ENCODE measurements at places on chromosomes 6 and 20.
A peak's percentile ranks its signal among the peaks of the same experiment; 100 is the strongest.

- DNase-seq: no peak
Measured at GRCh38 chr6:91240878-91241603, 654.2 kb upstream of the MAP3K7 start.

- no peak for DNase-seq
Measured at GRCh38 chr6:131868836-131869235, 61.0 kb downstream of the ENPP1 start.

DNA sequence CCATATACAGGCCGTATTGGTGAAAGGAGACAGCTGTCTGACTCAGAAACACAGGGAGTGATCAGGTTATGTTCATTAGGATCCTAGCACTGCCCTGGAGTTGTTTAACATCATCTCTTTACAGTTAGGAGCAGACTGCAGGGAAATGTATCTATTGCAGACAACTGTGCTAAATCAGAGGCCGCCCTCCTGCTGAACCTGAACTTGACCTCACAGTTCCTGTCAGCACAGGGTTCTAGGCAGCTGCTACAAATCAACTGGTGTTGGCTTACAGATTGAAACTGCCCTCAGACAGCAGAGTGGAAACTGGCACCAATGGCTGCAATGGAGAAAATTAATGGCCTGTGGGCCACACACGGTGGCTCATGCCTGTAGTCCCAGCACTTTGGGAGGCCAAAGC is 3.7 kb upstream of the RPP40 start:
- DNase-seq: no peak

DNA sequence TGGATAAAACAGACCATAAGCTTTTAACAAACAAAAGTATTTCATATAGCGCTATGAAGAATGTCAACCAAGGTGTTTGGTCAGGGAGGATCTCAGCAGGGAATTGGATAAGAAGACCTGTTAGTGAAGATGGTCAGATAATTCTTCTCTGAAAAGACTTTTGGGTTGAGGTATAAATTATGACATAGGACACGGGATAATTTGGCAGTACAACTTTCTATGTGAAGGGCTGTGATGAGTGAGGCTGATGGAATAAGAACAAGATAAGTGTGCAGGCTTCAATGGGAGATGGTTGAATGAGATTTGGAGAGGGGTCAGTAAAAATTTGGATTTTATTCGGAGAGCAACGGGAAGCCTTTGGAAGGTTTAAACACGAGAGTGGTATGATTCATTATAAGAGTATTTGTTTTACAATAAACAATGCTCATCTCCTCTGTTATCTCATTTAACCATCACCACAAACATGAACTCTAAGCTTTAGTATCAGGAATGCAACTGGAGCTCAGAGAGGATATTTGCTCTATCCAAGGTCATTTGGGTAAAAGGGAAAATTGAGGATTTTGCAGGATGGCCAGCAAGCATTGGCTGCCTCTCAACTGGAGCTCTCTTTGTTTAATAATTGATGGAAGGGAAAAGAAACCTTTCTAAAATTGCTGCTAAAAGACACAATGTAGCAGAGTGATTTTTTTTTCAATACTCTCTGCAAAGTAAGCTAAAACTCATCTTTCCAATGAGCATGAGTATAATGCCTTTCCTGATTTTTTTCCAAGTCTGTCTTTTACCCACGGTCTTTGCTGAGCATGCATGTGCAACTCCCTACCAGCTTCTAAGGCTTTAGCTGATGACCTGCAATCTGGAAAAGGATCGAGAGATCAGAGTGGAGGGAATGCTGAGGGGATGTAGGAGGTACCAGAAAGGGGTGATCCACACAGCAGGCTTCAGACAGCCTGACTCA is 534.0 kb downstream of the CBLN4 start:
- no peak for DNase-seq

DNA sequence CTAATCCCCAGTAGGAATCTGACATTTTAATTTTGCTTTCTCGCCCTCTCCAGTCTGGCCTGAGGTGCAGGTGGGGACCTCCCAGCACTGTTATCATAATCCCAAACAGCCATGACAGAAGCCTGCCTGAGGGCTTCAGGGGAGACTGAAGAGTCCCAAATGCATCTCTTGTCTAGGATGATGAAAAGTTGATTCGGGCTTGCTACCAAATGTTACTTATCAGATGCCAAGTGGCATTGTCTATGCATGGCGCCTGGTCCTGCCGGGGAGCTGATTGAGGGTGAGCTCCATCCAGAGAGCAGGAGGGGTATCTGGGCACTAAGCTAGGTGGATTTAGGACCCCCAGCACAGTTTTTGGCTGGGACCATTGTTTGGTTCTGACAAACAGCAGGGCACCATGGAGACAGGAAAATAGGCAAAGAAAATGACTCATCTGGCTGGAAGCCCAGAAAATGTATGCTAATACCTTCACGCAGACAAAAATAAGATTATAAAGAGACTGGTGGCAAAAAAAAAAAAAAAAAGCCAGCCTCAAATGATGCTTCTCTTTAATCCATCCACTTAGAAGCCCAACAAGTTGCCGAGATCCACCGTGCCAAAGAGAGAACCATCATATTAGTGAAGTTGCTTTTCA is 513.7 kb upstream of the SULF2 start:
- peak; percentile 100 for DNase-seq

DNA sequence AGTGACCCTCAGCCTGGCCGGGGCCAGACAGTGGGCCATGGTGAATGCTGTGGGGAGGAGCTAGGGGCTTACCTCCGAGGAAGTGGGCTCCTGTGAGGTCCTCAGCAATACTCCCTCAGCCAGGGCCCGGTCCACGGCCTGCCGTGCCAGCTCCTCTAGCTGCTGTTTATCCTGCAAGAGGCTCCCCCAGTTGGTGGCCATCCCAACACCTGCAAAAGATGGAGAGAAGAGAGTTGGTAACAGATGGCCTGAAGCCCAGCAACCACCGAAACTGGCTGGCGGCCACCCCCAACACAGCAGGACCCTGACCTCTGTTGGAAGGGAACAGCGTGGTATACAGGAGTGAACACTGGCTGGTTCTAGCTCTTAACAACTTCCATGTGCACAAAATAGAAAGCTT is 4.0 kb downstream of the GSS start:
- DNase-seq: no peak

DNA sequence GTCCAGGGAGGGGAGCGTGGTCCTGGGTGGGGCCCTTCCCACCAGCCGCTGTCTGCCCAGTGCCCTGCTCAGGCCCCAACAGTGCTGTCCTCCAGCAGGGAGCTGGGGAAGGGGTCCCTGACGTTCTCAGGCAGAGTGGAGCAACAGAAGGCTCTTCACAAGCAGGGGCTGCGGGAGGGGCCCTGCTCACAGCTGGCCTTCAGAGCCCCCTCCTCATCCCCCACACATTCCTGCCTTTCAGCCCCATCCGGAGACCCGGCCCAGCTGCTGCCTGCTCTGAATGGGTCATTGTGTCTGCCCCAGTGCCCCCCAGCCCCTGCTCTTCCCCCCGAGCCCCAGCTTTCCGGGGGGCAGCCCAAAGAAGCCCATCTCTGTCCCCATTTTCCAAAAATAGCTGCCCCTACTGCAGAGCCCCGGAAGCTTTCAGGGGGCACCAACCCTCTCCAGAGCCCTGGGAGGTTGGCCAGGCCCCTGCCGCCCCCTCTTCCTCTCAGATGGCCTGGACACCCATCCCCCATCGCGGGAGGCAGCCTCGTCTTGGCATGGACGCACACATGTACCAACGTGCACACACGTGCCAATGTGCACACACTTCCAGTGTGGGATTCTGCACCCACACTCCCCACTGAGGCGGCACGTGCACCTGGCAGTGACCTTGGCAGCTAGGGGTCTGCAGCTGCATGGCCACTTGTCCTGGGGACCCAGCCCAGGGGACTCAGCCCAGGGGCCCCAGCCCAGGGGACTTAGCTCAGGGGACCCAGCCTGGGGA is 3.7 kb downstream of the COL20A1 start:
- no peak for DNase-seq

DNA sequence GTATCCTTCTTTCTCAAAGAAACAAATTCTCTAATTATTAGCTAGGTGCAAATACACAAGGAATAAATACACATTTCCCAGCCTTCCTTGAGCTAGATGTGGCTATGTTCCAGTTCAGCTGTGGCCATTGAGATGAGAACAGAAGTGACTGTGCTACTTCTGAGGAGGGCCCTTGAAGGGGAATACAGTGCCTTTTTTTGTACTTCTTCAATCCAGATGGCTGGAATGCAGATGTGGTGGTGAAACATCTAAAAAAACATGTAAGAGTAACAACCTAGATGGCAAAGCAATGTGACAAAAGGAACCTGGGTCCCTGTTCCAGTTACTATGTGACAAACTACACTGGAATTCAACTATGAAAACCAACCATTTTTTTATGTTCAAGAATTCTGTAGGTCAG is 115.4 kb upstream of the DST start:
- no peak for DNase-seq

GRCh38 chr20:1803061-1803931 is 91.9 kb upstream of the SIRPA start:
- DNase-seq: no peak

DNA sequence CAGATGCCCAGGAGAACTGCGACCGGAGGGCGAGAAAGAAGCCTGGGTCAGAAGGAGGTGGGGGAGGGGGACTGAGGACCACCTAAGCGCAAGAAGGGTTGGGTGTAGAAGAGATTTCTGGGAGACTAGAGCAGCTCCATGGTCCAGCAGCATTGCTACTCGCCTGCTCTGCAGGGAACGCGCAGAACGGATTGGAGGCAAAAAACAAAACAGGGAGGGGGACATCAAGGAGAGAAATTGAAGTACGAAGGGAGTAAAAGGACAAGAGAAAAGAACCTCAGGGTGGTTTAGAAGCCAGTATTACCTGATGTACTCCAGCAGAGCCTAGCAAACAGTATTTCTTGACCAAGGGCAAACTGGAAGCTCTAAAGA is 537 bp upstream of the GABBR1 start:
- DNase-seq: no peak

DNA sequence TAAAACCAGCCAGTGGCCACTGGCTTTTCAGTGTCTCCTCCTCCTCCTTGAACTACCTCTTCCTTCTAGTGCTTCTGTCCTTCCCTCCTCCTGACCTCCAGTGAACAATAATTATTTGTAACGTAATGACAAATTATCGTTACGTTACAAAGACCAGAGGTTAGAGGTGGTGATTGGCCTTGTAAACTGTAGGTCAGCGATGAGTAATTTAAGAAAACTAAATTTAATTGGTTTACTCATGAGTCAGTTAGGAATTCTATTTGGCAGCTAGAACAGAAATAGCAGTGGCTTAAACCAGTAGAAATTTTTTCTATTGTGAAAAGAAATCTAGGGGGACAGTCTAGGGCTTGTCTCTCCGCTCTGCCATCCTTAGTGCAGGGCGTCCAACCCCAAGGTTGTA is 38.8 kb downstream of the PPARD start:
- DNase-seq: no peak

DNA sequence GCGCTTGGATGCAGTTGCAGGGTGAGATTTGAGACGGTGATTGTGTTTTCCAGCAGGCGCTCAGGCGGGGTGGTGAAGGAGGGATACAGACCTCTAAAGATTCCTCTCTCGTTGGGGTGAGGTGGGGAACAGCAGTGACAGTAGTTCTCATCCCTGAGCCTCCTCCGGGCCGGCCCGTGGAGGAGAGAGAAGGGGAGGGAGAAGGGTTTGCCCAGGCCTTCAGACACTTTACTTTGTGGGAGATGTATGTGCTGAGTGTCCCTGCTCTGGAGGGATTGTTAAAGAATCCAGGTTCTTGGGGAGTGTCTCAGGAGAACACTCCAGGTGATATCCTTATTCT is 41.0 kb downstream of the PSMB9 start:
- DNase-seq: no peak
